ENCODE measurements at places on chromosomes 1 and 21.

DNA sequence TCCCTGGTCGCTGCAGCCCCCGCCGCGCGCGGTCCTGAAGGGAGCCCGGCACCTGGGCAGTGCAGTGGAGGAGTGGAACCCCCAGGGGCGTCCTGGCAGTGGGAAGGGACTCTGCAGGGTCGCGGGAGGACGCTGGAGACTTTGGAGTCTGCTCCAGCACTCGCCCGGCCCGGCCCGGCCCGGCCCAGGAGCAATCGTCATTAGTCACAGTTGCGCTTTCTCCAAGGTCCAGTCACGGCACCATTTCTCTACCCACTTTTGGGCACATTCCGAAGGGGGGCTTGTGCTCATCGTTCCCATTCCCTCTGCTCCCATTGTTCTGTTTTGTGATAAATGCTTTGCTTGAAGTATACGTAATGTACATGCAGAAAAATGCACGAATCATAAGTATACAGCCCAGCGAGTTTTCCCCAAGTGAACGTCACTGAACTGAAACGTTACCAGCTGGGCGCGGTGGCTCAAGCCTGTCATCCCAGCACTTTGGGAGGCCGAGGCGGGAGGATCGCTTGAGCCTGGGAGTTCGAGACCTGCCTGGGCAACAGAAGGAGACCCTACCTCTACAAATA lies 999 bp downstream of the THAP3 start:
- no peak for DNase-seq

DNA sequence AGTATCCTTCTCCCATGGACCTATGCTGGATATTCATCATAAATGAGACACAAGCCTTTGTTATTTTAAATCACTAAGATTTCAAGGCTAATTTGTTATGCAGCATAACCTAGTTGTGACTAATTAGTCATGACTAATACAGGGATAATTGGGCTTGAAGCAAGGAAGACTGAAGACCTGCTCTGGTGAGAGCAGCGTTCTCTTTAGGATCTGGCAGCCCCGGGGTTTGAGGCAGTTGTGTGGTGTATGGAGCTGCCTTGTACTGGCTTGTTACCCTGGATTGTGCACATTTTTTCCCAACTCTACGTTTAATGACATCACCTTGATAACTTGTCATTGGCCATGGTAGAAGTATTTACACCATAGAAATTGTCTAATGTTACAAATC lies 25.7 kb upstream of the SPAG17 start:
- DNase-seq = no peak

GRCh38 chr1:91801496-91802115 lies 84.3 kb downstream of the TGFBR3 start:
- DNase-seq = no peak

DNA sequence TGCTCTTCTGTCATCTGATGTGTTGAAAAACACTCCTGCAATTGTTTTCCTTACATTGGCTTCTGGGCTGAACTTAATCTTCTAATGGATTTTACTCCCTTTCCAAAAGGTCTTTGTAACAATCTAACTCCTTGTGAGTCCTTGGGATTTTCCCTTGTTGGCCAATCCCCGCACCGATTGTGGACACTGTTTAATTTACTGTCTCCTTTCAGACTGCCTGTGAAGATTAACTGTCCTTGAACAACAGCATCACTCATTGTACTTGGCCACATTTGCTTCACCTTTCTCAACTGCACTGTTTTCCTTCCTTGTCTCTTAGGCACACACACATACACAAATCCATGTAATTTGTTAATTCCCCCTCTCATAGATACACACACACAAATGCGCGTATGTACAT lies 120.4 kb downstream of the SPATA46 start:
- DNase-seq = no peak

DNA sequence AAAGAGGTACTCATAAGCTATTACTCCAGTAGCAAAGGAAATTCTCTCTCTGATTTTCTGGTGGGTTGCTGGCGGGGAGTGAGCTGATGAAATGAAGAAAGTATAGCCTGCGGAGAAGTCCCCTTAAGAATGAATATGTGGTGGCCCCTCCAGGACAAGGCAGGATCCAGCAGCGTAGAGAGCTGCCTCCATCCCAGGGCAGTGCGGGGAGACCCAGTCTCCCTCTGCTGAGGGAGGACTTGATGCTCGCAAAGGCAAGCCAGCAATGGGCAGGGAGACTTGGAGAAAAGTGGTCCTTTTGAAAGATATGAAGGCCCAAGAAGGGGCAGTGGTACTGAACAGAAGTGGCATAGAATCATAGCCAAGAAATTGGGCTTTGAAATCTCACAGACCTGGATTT lies 106.0 kb upstream of the SLC44A3 start:
- no peak for DNase-seq

- no peak for DNase-seq
Observed at GRCh38 chr1:66374561-66375111, 159.3 kb upstream of the SGIP1 start.

GRCh38 chr1:213507472-213508223 lies 456.6 kb downstream of the RPS6KC1 start:
- no peak for DNase-seq

DNA sequence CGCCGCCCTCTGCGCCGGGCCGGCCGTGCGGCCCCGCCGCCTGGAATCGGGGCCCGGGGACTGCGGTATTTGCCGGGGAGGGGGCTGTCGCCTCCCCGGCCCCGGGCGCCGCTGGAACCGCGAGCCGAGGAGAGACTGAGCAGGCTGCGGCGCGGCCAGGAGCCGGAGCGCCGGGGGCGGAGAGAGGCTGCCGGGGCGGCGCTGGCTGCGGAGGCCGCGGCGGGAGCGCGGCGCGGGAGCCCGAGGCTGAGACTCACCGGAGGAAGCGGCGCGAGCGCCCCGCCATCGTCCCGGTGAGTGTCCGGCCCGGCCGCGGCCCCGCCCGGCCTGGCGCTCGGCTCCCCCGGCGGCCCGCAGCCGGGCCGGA lies 746 bp downstream of the DYRK1A start:
- DNase-seq = peak; percentile 12

GRCh38 chr1:155859234-155859829 lies at the start of gene SYT11:
SYT11 (plus strand) TSS chr1:155859567; CDS start chr1:155859762, 195 bp downstream.
- peak; percentile 85 for DNase-seq

DNA sequence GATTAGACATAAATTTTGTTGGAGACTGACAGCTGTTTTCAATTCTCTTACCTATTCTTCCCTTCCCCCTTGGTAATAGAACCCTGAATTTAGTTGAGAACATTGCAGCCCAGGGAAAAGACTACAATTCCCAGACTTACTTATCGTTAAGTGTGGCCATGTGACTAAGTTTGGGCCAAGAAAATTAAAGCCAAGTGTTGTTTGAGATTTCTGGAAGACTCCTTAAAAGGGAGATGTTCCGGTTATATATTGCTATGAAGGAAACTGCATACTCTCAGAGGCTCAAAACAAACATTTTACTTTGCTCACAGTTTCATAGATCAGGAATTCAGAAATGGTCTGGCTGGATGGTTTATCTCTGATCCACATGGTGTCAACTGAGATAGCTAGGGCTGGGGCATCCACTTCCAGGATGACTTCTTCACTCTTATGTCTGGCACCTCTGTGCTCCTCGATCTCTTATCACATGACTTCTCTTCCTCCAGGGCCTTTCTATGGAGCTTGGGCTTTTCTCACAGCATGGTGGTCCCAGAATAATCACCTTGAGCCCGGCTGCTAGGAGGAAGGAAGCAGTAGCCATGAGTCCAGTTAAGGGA lies 22.4 kb upstream of the CD34 start:
- DNase-seq = no peak

GRCh38 chr1:245825128-245825901 lies 670.5 kb downstream of the KIF26B start:
- no peak for DNase-seq

DNA sequence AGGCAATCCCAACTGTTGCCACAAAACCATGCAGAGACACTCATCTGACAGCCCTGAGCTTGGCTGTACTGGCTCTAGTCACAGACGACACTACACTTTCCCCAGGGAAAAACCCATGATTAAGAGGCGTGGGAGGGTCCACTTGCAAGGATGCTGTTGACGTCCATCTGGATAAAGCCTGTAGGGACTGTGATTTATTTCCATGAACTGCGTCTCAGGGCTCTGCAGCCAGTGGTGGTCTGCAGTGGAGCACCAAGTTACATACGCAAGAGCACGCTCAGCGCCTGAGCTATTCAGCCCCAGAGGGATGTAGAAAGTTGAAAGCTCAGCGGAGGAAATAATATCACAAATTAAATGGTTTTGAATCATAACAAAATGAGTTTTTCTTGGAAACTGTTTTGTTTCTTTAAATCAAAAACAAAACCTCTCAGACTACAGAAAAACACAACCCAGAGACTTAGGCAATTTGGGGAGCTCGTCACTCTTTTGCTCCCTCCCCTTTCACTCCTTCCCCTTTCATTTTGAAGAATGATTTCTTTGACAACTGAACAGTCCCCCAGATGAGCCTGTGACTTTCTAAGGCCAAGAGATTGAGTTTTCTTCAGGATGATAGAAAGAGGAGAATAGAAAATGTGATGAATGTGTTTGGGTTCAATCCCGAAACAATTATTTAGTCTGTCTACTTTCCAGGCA lies 71.2 kb downstream of the NGF start:
- DNase-seq = no peak

- no peak for DNase-seq
Observed at GRCh38 chr21:17726047-17726829, 92.9 kb downstream of the C21orf91 start.

- DNase-seq = peak; percentile 11
Observed at GRCh38 chr21:35222541-35222941, 173.4 kb upstream of the RUNX1 start.

GRCh38 chr1:8285103-8285502 lies 32.8 kb upstream of the SLC45A1 start:
- DNase-seq = no peak

DNA sequence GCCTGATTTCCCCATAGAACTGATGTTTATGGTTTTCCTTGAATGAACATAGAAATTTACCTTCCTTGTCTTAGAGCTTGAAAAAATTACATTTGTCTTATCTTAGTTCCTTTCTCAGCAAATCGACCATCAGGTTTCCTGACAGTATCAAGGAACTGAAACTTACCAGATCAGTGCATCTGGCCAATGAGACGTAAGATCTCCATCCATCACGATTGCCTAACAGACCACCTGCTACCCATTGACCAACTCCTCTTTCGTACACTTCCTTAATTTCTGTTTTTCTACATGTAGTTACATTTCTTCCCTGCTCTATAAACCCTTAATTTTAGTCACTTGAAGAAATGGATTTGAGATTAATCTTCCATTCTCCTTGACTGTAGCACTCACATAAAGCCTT lies 57.4 kb upstream of the TMPRSS15 start:
- DNase-seq = no peak

GRCh38 chr1:34858901-34859445 lies 576 bp downstream of the SMIM12 start:
- no peak for DNase-seq

GRCh38 chr1:151944126-151944856 lies 35.0 kb upstream of the THEM4 start:
- DNase-seq = no peak

- DNase-seq = no peak
Observed at GRCh38 chr21:24272521-24272938, 1334.8 kb downstream of the MRPL39 start.

- DNase-seq = no peak
Observed at GRCh38 chr1:91579658-91580228, 79.1 kb downstream of the CDC7 start.

DNA sequence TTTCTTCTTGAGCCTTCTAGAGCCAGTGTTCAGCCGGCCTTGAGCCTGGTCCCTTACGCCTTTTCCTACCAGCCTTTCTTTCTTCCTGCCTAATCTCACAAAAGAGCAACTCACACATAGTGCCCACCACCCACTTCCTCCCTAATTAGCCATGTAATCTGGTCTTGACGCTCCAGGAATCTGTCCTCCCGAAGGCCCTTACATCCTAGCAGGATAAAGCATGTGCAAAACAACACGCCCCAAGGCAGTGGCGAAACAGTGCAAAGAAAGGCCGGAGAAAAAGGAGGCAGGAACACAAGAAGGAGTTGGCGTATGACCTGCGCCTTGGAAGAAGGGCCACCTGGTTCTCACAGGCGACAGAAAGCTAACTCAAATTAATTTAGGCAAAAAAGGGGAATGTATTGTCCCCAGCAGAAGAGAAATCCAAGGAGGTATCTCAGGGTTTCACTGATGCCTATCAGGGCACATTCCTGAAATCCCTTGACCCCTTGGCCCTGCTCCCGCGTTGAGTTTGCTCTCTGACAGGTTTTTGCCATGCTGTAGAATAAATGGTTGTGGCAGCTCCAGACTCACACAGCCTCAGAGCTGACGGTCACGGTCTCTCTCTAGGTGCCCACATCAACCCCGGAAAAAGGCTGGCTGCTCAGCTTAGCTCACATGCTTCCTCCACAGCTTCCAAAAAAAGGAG lies 79.0 kb downstream of the ZNF281 start:
- no peak for DNase-seq

DNA sequence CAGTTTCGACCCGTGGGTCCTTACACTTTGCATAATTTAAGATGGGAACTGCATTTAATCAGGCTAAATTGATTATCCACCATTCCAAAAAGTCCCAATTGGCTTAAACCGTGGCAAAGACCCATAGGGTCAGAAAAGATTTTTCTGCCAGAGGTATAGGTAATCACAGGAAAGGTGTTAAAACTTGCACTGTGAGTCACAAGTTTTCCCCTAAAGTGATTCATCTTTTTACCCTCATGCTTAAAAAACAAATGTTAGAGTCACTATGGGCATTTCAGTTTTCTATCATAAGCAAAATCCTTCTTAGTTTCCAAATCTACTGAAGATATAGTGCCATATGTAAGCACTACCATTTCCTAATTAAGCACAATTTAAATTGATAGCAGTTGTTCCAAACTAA lies 1079.8 kb downstream of the ADGRL2 start:
- DNase-seq = no peak

DNA sequence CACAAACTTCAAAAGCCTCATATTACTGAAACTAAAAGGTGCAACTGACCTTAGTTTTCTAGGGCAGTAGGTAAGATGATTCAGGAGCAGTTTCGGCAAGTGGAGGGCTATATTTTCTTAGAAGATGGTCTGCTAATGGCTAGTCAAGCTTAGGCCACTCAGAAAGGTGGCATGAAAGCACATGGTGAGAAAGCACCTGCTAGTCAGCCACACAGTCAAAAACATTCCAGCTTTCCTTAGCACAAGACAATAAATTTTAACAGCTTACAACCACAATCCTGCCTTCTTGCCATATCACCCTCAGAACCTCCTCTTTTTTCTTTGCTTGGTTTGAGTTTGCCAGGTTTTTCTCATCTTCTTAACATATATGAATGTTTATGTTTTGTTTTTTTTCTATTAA lies 81.1 kb upstream of the SLFNL1 start:
- no peak for DNase-seq
